ENCODE measurements at places on chromosomes 7 and 10. TPM values are rescaled to one million over a fixed set of nuclear protein-coding genes. Genes with fewer than 3 reads are reported as not detected.
A peak's percentile ranks its signal among the peaks of the same experiment; 100 is the strongest.

DNA sequence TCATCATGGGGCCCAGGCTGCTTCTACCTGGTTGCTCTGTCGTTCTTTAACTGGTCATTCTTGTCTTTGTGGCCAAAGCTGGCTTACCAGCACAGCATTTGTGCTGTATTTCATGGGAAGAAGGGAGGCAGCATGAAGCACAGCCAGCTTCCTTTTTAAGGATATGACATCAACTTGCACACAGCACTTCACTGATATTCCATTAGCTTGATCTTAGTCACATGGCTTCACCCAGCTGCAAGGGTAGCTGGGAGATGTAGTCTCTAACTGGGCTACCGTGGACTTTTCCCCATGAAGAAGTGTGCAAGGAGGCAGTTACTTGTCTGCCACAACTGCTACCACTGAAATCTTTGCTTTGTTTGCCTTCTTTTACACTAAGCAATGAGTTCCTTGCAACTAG lies 525.2 kb downstream of the LRMDA start:
- no peak for DNase-seq

Gene NPFFR1
- total RNA-seq = not detected

Gene BZW2
- 18.7 TPM for total RNA-seq

DNA sequence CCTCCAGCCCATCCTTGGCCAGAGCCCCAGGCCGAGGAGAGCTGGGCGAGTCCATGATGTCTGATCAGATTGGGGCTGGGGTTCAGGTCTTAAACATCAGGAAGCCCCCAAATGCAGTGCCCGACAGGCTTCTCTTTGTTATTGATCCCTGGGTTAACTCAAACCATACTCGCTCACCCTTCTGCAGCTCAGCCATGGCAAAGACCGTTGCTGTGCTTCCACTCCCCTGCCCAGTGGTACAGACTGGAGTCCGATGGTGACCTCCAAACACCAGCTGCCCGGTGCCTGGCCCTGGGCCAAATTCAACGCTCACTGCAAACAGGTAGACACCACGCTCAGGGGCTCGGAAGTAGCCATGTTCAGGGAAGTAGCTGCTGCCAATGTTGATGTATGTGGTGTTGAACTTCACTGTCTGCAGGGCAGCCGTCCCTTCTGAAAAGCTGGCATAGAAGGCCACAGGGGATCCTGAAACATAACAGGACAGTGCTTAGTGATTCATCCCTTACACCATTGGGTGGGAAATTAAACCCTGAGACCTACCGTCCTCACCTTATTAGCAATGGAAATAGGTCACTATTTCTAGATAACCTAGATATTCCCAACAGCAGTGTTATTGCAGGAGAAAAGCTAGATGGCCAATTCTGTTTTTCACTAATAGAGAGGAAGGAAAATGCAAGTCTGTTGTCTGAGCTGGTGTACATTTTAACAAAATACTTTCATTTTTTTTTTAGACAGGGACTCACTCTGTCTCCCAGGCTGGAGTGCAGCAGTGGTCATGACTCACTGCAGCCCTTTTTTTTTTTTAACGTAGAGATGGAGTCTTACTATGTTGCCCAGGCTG lies 20.5 kb downstream of the MMRN2 start:
- no peak for DNase-seq

GRCh38 chr10:93288679-93289634 lies 193.2 kb downstream of the MYOF start:
- peak; percentile 43 for DNase-seq

Gene DNA2
- total RNA-seq = 7.7 TPM

DNA sequence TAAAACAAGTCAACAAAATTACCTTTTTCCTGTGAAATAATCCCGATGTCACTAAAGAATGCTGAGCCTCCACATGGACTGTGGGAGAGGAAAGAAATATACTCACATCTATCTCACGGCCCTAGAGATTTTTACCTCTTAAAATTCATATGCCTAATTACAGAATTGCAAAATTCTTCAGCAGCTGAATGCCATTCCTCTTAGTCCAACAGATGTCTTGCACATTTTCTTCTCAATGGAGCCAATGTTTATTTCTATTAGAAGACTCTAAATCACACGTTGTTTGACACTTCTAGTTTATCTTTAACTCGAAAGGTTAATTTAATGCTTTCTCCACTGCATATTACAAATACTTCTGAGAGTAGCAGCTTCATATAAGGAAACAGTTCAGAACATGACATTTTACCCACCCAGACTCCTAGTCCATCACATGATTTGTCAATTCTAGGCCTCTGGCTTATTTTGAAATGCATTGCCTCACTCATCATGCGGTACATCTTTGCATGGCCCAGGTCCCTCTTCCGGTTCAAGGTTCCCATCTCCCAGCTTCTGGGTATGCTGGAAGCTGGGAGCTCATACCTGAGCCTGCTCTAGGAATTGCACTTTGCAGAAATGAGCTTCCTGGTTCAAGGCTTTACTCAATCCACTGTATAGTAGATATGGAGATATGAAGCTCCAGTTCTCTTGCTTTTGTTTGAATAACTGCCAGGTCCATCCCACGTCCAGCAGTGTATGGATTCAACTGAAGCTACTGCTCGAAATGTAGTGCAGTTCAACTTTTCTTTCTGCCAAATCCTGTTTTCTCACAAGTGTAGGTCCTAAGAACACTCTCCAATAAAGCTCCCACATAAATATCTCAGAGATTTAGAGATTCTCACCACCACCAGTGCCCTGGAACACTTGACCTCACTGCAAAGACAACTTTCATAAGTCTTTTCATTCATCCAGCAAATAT lies 306.2 kb downstream of the GPR37 start:
- DNase-seq = no peak

DNA sequence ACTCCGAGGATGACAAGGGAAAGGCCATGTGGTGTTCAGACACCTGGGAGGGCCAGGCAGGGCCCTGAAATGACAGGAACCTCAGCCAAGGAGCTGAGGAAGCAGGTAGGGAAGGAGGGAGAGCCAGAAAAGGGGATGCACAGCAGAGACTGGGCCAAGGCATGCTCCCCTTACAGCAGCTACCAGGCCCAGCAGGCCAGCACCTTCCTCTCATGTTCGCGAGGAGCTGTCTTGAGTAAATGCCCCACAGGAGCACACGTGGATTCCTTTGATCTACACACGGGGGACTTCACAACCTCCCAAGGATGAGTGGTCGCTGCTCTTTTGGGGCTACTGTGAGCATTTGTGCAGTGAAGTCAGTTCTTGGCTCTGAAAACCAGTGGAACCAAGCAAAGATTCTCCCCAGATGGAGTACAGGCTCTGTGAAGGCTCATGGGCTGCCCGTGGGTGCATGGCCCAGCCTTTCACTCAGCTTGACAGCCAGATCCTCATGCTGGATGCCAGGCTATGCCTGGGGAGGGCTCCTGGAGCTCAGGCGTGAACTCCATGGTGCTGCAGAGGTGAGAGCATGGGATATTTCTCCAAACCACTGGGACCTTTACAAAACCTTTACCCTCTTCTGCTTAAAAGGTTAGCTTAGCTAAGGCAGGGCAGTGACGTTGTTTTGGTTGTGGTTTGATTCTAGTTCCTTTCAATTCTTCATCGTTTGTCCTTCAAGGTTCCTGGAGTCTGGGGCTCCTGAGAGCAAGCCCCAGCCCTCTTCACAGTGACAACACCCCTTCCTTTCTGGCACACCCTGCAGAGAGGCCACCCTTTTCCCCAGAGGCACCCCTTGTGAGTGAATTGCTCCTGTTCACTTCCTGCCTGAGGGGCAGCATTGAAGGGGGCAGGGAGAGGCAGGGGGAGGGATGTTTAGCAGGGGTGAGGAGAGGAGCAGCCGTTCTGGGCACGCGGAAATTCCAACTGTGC lies 74.2 kb upstream of the ZPBP start:
- DNase-seq = peak; percentile 44

DNA sequence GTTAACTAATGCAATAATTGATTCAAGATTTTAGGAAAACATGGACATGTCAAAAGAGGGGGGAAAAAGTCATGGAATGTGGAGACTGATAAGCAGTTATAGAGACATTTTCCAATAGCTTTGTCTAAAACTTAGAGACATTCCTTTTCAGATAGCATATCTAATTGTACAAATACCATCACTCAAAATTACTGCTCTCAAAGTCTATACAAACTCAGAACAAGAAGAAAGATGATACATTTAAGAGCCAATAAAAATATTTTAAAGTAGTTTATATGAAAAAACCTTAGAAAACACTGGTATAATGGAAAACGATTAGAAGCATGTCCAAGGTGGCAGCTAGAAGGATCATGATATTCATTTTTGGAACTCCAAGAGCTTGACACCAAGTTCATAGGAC lies 146.5 kb downstream of the DOCK4 start:
- DNase-seq = no peak

Gene LLCFC1
- not detected for total RNA-seq

- DNase-seq = no peak
Measured at GRCh38 chr7:77570330-77571011, 33.4 kb downstream of the PTPN12 start.

Gene PROSER2
- 1.3 TPM for total RNA-seq

DNA sequence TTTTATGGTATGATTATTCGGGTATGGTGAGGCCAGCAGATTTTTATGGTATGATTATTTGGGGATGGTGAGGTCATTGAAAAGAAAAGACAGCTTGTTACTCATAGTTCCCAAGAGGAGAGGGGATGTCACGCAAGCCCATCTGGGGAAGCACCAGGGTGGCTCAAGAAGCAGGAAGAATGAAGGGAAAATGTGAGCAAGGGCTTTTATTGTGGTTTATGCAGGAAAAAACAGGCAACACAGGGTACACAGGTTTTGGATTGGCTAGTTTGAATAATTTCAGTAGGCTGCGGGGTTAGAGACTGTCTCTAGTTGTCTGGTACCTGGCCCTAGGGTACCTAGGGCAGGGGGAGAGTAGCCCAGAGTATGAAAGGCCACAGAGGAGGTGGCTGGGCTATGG lies 26.8 kb upstream of the DGKI start:
- DNase-seq = no peak

Gene MSMB
- not detected for total RNA-seq

Gene PLEKHS1
- total RNA-seq = 0.12 TPM

DNA sequence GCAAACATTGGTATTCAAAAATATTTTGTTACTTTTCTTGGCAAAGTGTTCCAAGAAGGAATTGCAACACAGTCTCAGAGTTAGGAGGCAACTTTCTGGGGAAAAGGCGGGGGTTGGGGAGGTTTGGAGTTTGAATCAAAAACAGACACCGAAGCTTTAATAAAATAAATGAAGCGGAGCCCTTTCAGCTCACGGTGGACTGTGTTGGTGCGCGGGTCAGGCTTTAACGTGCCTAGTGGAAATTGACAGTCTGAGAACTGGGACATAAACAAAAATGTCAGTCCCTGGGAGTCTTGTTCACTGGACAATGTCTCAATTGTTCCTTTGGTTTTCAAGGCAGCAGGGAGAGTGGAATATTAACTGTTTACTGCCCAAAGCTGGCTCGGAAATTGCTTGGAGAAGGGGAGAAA lies 109.3 kb downstream of the TCF7L2 start:
- no peak for DNase-seq

DNA sequence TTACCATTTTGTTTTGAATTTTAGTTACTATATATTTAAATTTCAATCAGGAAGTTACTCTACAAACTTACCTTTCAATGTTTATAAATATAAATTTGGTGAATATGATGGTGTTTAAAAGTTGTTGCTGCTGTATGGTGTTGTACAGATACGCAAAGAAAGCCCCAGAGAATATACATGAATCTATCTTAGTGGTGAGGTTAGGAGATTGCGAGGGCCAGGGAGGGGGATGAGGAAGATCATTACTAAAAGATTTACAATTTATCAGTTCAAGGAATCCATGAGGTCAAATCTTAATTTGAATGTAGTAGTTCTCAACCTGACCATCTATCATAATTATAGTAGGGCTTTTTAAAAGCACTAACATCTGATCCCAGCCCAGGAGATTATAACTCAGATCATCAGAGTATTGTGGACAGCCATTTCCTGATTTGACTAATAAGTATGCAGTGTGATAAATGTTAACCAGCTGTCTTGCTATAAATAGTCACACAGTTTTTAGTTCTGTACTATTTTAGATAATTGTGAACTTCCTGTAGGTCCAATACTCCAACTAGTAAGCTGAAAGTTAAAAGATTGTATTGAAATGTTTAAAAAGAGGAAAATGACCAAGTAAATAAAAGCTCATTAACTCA lies 23.6 kb downstream of the FAM3C start:
- DNase-seq = no peak

Gene MINDY4
- 1.2 TPM for total RNA-seq

DNA sequence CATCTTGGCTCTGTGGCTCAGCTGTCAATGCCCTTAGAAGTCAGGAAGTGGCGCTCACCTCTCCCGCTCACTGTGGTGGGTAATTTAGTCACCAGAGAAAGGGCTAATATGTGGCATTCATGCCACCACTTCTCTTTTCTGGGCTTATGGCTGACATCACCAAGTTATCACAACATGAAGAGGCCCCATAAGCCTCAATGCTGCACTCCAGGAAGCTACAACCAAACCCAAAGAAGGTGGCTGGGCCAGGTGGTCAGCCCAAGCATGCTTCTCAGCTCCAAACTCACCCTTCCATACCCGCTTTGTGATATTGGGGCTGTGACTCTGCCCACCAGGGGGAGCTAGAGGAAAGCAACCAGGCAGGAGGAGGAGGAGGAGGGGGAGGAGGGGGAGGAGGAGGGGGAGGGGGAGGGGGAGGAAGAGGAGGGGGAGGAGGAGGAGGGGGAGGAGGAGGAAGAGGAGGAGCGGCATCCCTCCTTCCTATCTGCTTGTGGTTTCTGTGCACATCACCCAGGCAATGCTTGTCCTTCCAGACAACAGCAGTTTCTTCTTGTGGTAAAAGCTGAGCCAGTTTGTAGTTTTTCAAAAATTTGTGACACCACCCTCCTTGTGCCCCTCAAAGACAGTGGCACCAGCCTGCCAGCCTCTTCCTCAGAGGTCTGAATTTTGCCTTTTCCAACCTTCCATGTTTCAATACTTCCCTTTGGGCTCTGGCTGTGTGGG lies 42.1 kb downstream of the CYP26A1 start:
- DNase-seq = peak; percentile 66

GRCh38 chr7:106818736-106819135 lies 46.3 kb upstream of the PIK3CG start:
- no peak for DNase-seq

GRCh38 chr10:72132854-72133253 lies 44.5 kb upstream of the SPOCK2 start:
- no peak for DNase-seq

- DNase-seq = no peak
Measured at GRCh38 chr7:47180516-47180826, 401.4 kb downstream of the TNS3 start.

Gene FBXW4
- 96.6 TPM for total RNA-seq

Gene LRRC18
- not detected for total RNA-seq

- no peak for DNase-seq
Measured at GRCh38 chr10:128122931-128123330, 3.3 kb downstream of the MKI67 start.

DNA sequence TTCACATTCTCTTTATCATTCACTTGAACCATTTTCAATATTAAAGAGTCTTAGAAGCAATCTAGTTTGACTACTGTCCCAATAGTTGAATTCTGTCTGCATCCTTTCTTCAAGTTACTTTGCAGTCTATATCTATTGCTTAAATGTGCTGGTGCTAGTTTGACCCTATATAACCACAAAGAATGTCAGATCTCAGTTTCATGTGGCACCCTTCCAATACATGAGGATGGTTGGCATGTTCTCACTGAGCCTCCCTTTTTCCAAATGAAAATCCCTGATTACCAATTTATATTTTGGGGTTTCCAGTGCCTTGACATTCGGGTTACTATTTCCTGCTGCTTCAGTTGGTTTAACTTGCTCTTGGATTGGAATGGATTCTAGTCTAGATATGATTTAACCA lies 292.7 kb downstream of the EXOC4 start:
- DNase-seq = no peak

Gene ZRANB1
- 23.6 TPM for total RNA-seq
